ENCODE measurements at places on chromosomes 13 and 19. TPM values are rescaled to one million over a fixed set of nuclear protein-coding genes. Genes with fewer than 3 reads are reported as not detected.

GRCh38 chr13:98327371-98328270, 150.6 kb upstream of the RNF113B start:
- DNase-seq, result no peak

- no peak for DNase-seq
Measured at GRCh38 chr19:5407356-5407755, 47.9 kb upstream of the ZNRF4 start.

GRCh38 chr13:35876601-35877000, 254.6 kb downstream of the DCLK1 start:
- no peak for DNase-seq

DNA sequence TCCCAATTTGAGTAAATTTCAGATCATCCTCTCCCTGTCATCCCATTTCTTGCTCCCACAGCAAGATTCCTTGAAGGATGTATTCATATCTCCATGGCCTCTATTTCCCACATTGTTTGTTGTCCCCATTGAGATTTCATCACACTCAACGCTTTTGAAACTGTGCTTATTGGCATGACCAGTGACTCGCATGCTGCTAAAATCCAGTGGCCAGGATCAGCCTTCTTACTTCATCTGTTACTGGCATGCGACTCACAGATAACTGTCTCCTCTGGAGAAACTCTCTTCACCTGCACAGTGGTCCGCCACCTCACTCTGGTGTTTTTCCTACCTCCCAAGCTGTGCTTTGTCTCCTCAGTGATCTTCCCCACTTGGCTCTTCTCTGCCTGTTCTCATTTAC, 95.8 kb downstream of the WASF3 start:
- DNase-seq, result no peak

The ILF3 gene
- polyA plus RNA-seq, result 145 TPM

GRCh38 chr13:95704510-95704909, 27.6 kb downstream of the DNAJC3 start:
- DNase-seq, result no peak

DNA sequence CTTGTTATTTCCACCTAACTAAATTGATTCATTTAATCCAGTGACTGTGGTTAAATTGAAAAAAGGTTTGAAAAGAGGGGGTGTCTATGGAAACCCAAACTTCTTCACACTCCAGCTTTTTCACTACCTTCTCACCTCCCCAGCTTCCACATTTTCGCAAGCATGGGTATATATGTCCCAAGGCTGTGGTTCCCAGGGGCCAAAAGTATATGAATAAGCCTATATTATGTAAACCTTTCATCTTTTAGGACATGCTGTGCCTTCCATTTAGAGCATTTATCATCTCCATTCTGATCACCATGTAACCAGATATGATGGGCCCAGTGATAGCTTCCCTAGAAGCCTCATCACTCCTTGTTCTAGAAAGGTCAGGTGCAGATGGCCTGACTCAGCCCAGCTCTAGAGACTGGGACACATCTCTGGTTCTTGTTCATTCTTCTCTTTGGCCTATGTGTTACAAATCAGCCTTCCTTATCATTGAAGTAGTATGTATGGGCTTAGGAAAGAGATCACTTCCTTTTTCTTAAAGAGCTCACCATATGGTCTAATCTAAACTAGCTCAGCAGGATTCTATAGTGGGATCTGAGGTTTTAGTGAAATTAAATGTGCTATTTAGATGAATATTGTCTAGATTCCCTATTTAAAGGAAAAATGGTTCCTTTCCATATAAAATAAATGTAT, 19.5 kb upstream of the ARL11 start:
- DNase-seq, result no peak

GRCh38 chr19:36267061-36267845, 52.3 kb downstream of the ZNF146 start:
- no peak for DNase-seq

The SLAIN1 gene
- polyA plus RNA-seq, result 4.8 TPM

GRCh38 chr13:28618230-28618994, 40.5 kb upstream of the POMP start:
- no peak for DNase-seq

DNA sequence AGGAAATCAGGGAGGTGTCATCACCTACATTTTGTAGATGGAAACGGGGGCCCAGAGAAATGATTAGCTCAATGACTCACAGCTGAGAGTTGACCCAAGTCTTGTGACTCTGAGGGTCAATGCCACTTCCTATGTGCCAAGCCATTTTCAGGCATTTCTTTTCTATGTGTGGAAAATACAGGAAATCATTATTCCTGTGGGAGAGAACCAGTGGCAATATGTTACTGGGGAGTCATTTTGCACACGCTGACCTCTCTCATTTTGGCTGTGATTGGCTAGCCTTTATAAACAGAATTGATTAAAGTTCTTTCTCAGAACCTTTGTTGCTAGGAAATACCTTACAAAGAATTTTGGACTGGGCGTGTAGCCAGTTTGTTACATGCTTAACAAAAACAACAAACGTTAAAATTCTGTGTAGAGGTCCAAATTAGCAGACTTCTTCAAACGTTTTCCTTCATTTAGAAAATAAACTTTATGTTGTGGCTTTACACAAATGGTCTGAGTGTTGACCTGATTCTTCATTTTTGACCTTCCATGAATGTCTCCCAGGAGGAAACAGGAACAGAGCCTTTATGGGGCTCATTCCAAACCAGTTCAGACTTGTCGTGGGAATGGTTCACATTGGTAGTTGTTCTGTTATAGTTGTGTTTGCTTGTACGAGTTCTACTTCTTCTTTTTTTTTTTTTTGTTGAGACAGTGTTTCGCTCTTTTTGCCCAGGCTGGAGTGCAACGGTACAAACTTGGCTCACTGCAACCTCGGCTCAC, 11.4 kb downstream of the PCCA start:
- DNase-seq, result peak; percentile 15

DNA sequence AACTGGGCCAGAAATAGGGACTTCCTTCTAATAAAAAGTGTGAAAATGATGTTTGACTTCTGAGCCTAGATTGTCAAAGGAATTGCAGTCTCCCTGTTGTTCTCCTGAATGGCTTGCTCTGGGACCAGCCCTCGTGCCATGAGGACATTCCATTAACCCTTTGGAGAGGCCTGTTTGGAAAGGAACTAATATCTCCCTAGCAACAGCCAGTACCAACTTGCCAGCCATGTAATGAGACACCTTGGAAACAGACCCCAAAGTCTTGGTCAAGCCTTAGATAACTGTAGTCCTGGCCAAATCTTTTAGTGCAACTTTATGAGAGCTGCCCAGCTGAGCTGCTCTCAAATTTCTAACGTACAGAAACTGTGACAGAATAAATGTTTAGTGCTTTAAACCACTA, 8.2 kb upstream of the SIAH3 start:
- no peak for DNase-seq

DNA sequence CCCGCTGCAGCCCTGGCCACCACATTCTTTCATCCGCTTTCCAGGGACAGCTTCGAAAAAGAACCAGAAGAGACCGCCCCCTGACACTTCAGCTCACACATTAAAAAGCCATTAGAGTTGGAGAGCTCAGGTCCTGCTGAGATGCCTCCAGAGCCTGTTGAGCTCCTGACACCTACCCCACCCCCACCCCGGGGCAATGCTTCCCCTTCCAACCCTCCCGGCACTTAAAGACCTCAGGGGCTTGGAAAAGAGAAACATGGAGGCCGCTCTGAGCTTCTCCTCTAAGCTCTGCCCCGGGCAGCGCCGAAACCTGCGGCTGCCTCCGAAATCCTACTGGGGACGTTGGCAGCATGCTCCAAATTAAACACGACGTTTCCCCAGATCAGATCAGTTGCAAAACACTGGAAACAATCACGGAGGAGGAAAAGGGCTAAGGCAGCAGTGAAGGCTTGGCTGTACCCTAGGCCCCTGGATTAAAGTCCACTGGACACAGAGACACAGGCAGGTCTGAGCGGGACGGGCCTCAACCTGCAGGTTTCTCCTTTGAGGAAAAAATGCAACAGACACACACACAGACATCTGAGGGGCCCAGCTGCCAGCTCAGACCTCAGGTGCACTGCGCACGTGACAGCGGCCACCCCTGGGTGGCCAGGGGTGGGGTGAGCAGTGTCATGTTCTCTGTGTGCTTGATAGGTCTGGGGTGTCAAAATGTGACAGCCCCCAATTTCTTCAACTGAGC, 9.6 kb downstream of the SH3GL1 start:
- no peak for DNase-seq

- no peak for DNase-seq
Measured at GRCh38 chr13:30881191-30881651, 24.9 kb upstream of the MEDAG start.

GRCh38 chr13:50677687-50678463, 165.6 kb downstream of the DLEU7 start:
- DNase-seq, result no peak

GRCh38 chr13:113432506-113433270, 20.6 kb downstream of the ADPRHL1 start:
- DNase-seq, result no peak

DNA sequence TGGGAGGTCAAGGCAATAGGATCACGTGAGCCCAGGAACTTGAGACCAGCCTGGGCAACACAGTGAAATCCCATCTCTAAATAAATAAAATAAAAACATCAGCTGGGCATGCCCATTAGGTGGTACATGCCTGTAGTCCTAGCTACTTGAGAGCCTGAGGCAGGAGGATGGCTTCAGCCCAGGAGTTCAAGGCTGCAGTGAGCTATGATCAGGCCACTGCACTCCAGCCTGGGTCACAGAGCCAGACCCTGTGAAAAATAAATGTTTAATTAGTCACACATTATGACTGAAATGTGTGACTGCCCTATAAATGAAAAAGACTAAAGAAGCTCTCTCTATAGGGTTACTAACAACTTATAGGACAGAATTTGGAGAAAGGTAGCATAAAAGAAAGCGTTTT, 37.7 kb downstream of the USP12 start:
- DNase-seq, result no peak

DNA sequence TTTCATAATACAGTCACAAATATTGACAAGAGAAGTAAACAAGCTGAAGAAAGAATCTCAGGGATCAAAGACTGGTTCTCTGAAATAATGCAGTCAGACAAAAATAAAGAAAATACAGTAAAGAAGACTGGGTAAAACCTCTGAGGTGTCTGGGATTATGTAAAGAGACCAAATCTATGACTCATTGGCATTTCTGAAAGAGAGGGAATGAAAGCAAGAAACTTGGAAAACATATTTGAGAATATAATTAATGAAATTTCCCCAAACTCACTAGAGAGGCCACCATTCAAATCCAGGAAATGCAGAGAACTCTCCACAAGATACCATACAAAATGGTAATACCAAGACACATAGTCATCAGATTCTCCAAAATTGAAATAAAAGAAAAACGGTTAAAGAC, 53.0 kb upstream of the GPC6 start:
- no peak for DNase-seq

The NXNL1 gene
- polyA plus RNA-seq, result not detected

The UBAC2 gene
- polyA plus RNA-seq, result not detected

The MISP gene
- polyA plus RNA-seq, result 0.34 TPM

- DNase-seq, result no peak
Measured at GRCh38 chr13:25864116-25864515, 187.7 kb downstream of the SHISA2 start.

DNA sequence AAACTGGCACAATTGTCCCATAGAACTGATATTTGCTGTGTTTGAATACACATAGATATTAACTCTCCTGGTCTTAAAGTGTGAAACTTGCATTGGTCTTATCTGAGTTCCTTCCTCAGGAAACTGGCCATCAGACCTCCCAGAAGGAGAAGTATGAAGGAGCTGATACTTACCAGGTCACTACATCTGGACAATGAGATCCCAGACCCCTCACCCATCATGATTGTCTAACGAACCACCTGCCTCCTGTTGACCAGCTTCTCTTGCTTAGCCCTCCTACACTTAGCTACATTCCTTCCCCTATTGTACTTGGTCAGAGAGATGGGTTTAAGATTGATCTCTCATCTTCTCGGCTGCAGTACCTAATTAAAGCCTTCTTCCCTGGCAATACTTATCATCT, 413.3 kb downstream of the KCTD12 start:
- no peak for DNase-seq

- no peak for DNase-seq
Measured at GRCh38 chr19:32053861-32054260, 291.5 kb upstream of the ZNF507 start.

DNA sequence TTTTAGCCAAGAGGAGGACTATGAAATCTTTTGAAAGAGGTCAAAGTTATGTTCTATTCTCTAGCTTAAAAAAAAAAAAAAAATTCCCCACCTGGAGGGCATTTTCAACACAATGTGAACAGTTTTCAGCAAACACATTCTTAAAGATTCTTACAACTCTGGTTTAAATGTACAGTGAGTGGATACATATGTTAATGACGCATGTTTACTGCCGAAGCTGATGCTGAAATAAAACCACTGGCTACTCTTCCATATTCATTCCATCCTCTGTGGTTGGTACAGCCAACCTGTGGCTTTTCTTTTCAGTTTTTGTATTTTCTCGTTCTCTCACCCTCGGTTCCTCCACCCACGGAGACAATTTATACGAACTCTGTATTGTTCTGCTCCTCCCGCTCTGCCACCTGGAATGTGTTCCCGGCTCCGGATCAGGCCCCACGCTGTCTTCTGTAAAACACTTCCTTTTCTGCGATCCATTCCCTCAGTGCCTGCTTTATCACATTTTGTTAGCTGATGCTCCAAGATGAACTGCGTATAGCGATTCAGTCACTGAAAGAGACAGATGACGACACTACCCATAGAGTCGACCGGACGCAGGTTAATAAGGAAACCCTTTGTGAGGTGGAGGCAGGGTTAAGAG, 466.4 kb upstream of the ARGLU1 start:
- DNase-seq, result no peak

DNA sequence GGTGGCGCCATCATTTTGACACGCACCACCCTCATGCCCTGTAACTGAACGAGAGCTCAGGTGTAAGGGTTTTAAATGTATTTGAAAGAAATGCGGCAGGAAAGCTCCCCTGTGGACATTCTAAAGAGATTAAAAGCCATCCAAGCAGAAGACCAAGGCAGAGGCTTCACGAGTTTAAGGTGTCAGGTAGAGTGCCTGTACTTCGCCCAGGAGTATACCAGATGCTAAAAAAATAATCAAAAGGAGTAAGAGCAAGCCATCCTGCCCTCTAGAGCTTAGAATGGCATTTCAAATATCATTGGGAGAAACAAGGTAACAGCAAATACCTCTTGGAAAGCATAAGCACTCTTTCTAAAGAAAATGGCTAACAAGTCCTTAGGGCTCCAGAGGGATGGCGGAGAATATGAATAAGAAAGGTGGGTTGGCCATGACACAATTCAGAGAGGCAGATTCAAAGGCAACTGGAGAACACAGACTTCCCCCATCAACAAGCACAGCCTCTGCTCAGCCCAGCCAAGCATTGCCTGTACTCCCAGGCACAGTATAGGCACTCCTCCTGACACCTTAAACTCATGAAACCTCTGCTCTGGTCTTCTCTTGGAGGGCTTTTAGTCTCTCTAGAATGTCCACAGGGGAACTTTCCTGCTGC, 447.6 kb downstream of the SUCLA2 start:
- DNase-seq, result no peak

Data from muscle of arm (tissue), 14 donors.